Mesenteric fat pad (tissue), 1 donor: ENCODE measurements at places on chromosomes 3 and 15.

DNA sequence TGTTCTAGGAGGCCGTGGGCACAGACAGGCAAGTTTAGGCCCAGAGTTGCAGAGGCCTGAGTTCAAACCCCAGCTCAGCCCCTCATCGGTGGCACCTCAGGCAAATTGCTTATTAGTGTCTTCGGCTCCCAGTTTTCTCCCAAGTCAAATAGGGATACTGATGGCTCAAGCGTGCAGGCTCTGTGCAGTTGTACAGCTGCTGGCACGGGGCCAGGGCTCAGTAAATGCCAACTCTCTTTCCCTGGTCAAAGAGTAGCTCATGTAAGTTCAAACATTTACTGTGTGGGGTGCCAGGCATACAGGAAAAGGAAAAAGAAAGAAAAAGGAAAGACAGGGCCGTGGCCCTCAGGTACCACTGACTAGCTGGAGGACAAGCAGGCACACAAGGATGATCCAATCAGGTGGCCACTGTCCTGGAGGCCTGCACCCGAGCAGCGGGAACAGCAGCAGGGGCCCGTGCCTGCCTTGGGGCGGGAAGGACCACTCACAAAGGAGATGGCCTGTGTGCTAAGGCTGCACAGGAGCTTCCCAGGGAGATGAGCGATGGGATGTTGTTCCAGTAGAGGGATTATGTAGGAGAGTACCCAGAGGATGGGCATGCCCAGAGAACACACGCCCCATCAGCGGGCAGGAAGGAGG lies 70.8 kb downstream of the TBC1D2B start:
- DNase-seq = no peak

DNA sequence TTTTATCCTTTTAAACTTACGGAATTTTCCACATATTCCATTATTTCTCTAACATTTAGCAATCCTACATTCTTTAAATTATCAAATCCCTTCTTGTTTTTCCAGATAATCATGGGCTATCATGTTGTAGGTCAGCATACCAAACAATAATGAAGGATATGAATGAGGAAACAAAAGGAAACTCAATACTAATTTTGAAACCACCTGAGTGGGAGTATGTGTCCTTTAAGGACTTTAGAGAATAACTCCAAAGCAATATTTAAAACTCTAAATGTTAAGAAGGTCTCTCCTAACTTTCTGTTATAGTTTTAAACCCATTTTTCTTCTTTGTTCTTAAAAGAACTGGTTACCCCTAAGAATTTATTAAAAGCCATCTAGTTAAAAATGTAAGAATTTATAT lies 43.0 kb downstream of the TP53BP1 start:
- no peak for DNase-seq

DNA sequence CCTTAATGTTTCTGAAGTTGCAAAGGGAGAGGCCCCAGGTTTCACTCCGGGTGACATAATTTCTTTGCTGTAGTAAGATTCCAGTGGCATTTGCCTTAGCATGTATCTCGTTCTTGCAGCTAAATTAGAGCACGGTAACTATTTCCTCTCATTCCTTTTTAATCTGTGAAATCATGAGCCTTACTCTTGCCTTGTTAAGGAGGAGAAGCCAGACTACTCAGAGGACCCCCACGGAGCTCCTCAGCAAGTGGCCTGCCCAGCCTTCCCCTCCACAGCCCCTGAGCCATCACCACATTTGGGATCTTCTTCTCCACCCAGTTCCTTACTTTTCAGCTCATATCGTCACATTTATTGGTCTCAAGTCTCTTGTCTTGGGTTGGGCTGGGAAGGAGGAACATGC lies 54.2 kb downstream of the ABHD2 start:
- DNase-seq = no peak

GRCh38 chr3:167184511-167184910 lies 195.6 kb downstream of the ZBBX start:
- no peak for DNase-seq

GRCh38 chr15:75620841-75621391 lies 4.6 kb downstream of the SNUPN start:
- no peak for DNase-seq

DNA sequence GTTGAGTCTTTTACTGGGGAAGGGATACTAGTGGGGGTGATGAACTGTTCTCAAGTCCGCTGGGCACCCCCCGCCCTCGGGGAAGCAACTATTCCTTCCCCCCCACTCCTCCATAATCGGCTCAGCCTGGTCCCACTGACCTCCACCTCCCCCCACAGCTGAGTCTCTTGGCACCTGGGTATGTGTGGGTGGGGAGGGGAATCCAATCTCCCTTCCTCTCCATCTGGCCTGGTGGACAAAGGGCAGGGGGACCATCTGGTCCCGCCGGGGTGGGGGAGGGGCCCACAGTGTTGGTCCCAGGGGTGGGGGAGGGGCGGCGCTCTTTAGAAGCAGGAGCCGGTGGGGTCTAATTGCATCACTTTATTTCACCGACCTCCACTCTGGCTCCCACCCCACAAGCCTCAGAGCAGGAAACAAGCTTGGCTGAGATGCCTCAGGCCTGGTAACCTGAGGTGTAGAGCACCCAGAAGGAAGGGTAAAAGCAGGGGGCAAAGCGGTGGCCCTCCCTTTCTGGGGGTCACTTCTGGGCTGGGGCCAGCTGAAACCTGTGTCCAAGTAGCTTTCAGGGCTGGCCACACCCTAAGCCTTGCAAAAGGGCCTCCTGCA lies 1.0 kb upstream of the PCBP4 start:
- DNase-seq = no peak
